ENCODE measurements at places on chromosomes 7 and 10. TPM values are rescaled to one million over a fixed set of nuclear protein-coding genes. Genes with fewer than 3 reads are reported as not detected.

Gene EBF3
- total RNA-seq: 2.0 TPM

Gene OR6V1
- not detected for total RNA-seq

Gene ZNF804B
- not detected for total RNA-seq

Gene SLC16A12
- 0.58 TPM for total RNA-seq

Gene MMRN2
- total RNA-seq: 243 TPM

Gene GRM3
- not detected for total RNA-seq

Gene NEUROD6
- not detected for total RNA-seq

Gene NPY4R
- not detected for total RNA-seq

Gene GBX1
- not detected for total RNA-seq

Gene SEMA3D
- 0.68 TPM for total RNA-seq

Gene HERC4
- 57.2 TPM for total RNA-seq

Gene PPP1R9A
- 7.0 TPM for total RNA-seq

Gene AGAP6
- total RNA-seq: 13.2 TPM

Gene PHYHIPL
- total RNA-seq: not detected

Gene CADPS2
- 12.4 TPM for total RNA-seq

Gene ANXA11
- total RNA-seq: 98.2 TPM

Gene CASTOR2
- total RNA-seq: 21.3 TPM

Gene OR2A12
- not detected for total RNA-seq

Gene CELF2
- total RNA-seq: 37.6 TPM

Gene AKR1E2
- total RNA-seq: 16.3 TPM

Gene TAS2R3
- not detected for total RNA-seq

Gene TSPAN12
- 17.6 TPM for total RNA-seq

Gene MINDY4
- total RNA-seq: 5.4 TPM

Gene ANKRD30A
- not detected for total RNA-seq

Gene AMPH
- total RNA-seq: not detected

Gene LMOD2
- total RNA-seq: not detected

Gene XRCC2
- 4.6 TPM for total RNA-seq

Gene LIPM
- not detected for total RNA-seq

Gene TMEM213
- total RNA-seq: not detected

Gene ERVW-1
- not detected for total RNA-seq

Gene CTNNA3
- not detected for total RNA-seq

Gene NKX2-3
- not detected for total RNA-seq

Gene R3HCC1L
- total RNA-seq: 7.8 TPM

Gene ATOH7
- not detected for total RNA-seq

Gene TEX36
- total RNA-seq: not detected

Gene CALHM1
- total RNA-seq: not detected

Gene TMEM229A
- total RNA-seq: not detected

Gene ADCK2
- 22.5 TPM for total RNA-seq

Gene GPR37
- total RNA-seq: 2.2 TPM

Gene CNTNAP2
- under 0.01 TPM for total RNA-seq

Gene ZFYVE27
- 22.6 TPM for total RNA-seq

Gene PTN
- total RNA-seq: 1.9 TPM

Gene TAS2R5
- 0.34 TPM for total RNA-seq

Gene ZNF107
- 5.3 TPM for total RNA-seq

Gene TUBGCP2
- total RNA-seq: 60.3 TPM

Gene FAM25A
- total RNA-seq: not detected

Gene RBM33
- 19.1 TPM for total RNA-seq

Gene NPY
- total RNA-seq: not detected

Gene BEND7
- 18.3 TPM for total RNA-seq

Gene GIMAP7
- total RNA-seq: 34.5 TPM

Gene IDI2
- total RNA-seq: not detected

Gene FEZF1
- total RNA-seq: not detected

Gene C7orf57
- 0.64 TPM for total RNA-seq

Gene EBLN1
- total RNA-seq: not detected
